ENCODE measurements at places on chromosomes 12 and 14. TPM values are rescaled to one million over a fixed set of nuclear protein-coding genes. Genes with fewer than 3 reads are reported as not detected.

The TUNAR gene
- not detected for total RNA-seq

The TCL1B gene
- not detected for total RNA-seq

The GUCY2C gene
- not detected for total RNA-seq

The CISTR gene
- not detected for total RNA-seq

The SYNDIG1L gene
- not detected for total RNA-seq

The DLK1 gene
- total RNA-seq, result not detected

The TAS2R42 gene
- total RNA-seq, result not detected

The CCND2 gene
- 0.06 TPM for total RNA-seq

The PRKD1 gene
- 4.9 TPM for total RNA-seq

The INHBC gene
- total RNA-seq, result not detected

The PRH2 gene
- total RNA-seq, result not detected

The TMEM52B gene
- not detected for total RNA-seq

The SLC25A29 gene
- total RNA-seq, result 30.0 TPM

The KLHDC2 gene
- total RNA-seq, result 62.1 TPM

The TAS2R9 gene
- not detected for total RNA-seq

The BLOC1S1 gene
- total RNA-seq, result 69.8 TPM

The DDN gene
- total RNA-seq, result 0.50 TPM

The DAO gene
- total RNA-seq, result not detected

The KNTC1 gene
- 51.0 TPM for total RNA-seq

The TEP1 gene
- total RNA-seq, result 13.0 TPM

The FAIM2 gene
- 0.45 TPM for total RNA-seq

The AQP5 gene
- total RNA-seq, result not detected

The IL26 gene
- not detected for total RNA-seq

The MYH7 gene
- not detected for total RNA-seq

The DDX24 gene
- 101 TPM for total RNA-seq

The ZC3H10 gene
- 4.8 TPM for total RNA-seq

The ALG10B gene
- total RNA-seq, result 11.3 TPM

The SIX6 gene
- not detected for total RNA-seq

The SLC17A8 gene
- total RNA-seq, result not detected

The FAM90A1 gene
- total RNA-seq, result not detected

The ART4 gene
- not detected for total RNA-seq

The CYP46A1 gene
- total RNA-seq, result not detected

The KRT2 gene
- not detected for total RNA-seq

The KCNA1 gene
- not detected for total RNA-seq

The ZDHHC22 gene
- total RNA-seq, result not detected

The NRL gene
- 1.4 TPM for total RNA-seq

The CCDC177 gene
- total RNA-seq, result not detected

The GLIPR1L2 gene
- total RNA-seq, result 0.17 TPM

The RNASE7 gene
- not detected for total RNA-seq

Data from NCI-H460 (cell line).